ENCODE measurements at places on chromosomes 5 and 9. TPM values are rescaled to one million over a fixed set of nuclear protein-coding genes. Genes with fewer than 3 reads are reported as not detected.

- H3K4me1 ChIP-seq, result peaks cover 6% of the 10 kb centered on the region
- DNase-seq, result no peak
- H3K27ac ChIP-seq, result no peak overlapping the region
These were observed 51.5 kb downstream of the UBE2R2 start for GRCh38 chr9:33868440-33868973.

- H3K4me1 ChIP-seq, result peaks cover 60% of the 10 kb centered on the region
- H3K27me3 ChIP-seq, result no peaks in the 10 kb centered on the region
- H3K4me3 ChIP-seq, result peak overlapping the region; percentile 40
- no peak for DNase-seq
- peaks cover 71% of the 10 kb centered on the region for H3K36me3 ChIP-seq
- peak overlapping the region; percentile 6 for H3K27ac ChIP-seq
These were observed 9.8 kb downstream of the SUB1 start for GRCh38 chr5:32595118-32595517.

- peaks cover 10% of the 10 kb centered on the region for H3K4me1 ChIP-seq
- no peak overlapping the region for H3K4me3 ChIP-seq
These were observed 166.2 kb downstream of the HSD17B3 start for GRCh38 chr9:96135753-96136290.

DNA sequence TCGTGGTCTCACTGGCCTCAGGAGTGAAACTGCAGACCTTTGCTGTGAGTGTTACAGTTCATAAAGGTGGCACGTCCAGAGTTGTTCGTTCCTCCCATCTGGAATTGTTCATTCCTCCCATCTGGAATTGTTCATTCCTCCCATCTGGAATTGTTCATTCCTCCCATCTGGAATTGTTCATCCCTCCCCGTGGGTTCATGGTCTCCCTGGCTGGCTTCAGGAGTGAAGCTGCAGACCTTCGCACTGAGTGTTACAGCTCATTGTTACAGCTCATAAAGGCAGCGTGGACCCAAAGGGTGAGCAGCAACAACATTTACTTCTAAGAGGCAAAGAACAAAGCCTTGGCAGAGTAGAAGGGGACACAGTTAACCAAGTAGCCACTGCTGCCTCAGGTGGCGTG is 69.1 kb downstream of the GCNT1 start:
- no peaks in the 10 kb centered on the region for H3K27me3 ChIP-seq
- H3K27ac ChIP-seq, result no peak overlapping the region
- no peaks in the 10 kb centered on the region for H3K36me3 ChIP-seq

GRCh38 chr9:75918154-75918553 is 27.7 kb downstream of the PCSK5 start:
- H3K27me3 ChIP-seq, result no peaks in the 10 kb centered on the region
- no peaks in the 10 kb centered on the region for H3K36me3 ChIP-seq
- H3K4me1 ChIP-seq, result no peaks in the 10 kb centered on the region
- H3K4me3 ChIP-seq, result no peak overlapping the region
- H3K27ac ChIP-seq, result no peak overlapping the region
- DNase-seq, result no peak

DNA sequence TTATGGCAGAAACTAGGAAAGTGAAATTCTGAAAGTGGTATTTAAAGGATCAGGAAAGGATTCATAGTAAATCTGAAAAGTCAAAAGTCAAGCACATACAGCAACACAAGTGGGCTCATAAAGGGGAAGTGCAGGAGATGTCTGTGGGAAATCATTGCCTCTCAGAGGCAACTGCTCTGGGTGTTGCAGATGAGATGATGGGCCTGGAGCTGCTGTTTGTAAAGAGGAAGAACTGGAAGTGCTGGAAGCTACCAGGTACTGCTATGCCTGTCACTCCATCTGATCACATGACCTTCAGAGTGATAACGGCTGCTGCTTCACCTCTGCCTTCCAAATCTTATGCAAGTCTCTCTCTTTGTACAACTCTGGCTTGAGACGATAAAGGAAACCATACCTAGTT is 55.9 kb downstream of the ADRB2 start:
- H3K4me3 ChIP-seq, result no peak overlapping the region
- H3K4me1 ChIP-seq, result no peaks in the 10 kb centered on the region
- H3K27ac ChIP-seq, result no peak overlapping the region

DNA sequence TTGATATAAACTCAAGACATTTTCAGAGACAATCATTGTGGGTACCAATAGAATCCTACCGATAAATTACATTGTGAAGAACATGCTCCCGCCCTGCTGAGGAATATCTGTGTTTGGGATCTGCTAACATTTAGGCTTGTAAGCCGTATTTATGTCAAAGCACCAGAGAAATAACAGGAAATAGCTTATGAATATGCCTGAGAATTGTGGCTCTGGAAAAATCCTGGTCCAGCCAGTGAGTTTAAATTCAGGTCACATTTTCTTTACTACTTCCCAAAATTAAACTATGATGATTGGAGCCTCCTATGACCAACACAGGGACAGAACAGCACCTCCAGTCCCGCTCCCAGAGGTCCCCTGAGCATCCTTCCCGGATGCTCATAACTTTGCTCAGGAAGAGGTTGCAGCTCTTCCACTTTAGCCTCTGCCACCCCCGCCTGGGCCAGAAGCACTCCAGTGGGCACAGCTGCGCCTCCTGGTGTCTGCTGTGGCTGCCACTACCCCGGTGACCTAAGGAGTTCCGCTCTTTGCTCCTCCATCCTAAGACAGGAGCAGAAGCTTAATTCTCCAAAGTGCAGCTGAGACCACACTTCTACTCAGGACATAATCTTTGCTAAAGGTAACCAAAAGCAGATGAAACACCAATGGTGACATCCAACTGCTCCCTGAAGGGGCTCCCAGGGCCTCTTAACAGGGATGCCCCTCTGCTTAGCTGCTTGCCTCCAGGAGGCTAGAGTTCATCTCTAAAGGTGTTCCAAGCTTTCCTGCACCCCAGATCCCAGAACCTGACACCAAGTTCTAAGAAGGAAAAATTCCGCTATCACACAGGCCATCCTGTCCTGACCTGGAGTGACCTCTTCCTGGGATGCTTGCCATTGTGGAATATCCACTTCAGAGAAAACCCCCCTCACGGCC is 58.8 kb downstream of the SLC1A1 start:
- no peak overlapping the region for H3K4me3 ChIP-seq
- peaks cover 3% of the 10 kb centered on the region for H3K4me1 ChIP-seq
- H3K27me3 ChIP-seq, result peaks cover 3% of the 10 kb centered on the region
- no peak overlapping the region for H3K27ac ChIP-seq
- H3K36me3 ChIP-seq, result no peaks in the 10 kb centered on the region

- no peak overlapping the region for H3K4me3 ChIP-seq
- no peaks in the 10 kb centered on the region for H3K4me1 ChIP-seq
- no peak overlapping the region for H3K27ac ChIP-seq
These were observed 119.7 kb upstream of the PJA2 start for GRCh38 chr5:109529520-109529919.

- DNase-seq, result no peak
- H3K36me3 ChIP-seq, result peaks cover 2% of the 10 kb centered on the region
- no peak overlapping the region for H3K4me3 ChIP-seq
- H3K27me3 ChIP-seq, result peaks cover 30% of the 10 kb centered on the region
- peaks cover 2% of the 10 kb centered on the region for H3K4me1 ChIP-seq
- no peak overlapping the region for H3K27ac ChIP-seq
These were observed 5.8 kb upstream of the TERT start for GRCh38 chr5:1300581-1301083.

DNA sequence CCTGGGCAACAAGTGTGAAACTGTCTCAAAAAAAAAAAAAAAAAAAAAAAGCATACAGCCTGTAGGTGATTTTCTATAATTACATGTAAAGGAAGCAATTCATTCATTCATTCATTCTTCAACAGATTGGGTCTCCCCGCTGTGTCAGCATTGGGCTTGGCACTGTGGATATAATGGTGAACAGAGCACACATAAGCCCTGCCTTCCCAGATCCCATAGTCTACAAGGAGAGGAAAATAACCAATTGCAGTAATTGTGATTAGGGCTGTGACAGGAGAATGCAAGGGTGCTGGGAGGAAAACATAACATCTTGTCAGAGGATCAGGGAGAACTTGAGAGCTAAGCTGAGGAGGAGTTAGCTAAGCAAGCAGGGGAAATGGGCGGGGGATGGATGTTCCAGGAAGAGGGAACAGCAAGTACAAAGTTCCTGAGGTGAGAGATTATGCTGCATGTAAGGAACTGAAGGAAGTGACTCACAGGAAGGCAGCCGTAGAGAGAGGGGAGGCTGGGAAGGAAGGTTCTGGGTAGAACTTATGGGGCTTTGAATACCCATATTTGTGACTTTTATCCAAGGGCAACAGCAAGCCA is 24.0 kb upstream of the KLF9 start:
- H3K4me3 ChIP-seq, result peak overlapping the region; percentile 25
- H3K36me3 ChIP-seq, result no peaks in the 10 kb centered on the region
- peak overlapping the region; percentile 48 for H3K27ac ChIP-seq

GRCh38 chr5:10329820-10330481 is 22.2 kb upstream of the CMBL start:
- H3K27ac ChIP-seq, result no peak overlapping the region
- H3K4me3 ChIP-seq, result no peak overlapping the region
- no peak for DNase-seq
- H3K36me3 ChIP-seq, result no peaks in the 10 kb centered on the region

- peaks cover 16% of the 10 kb centered on the region for H3K4me1 ChIP-seq
- H3K27ac ChIP-seq, result peak overlapping the region; percentile 67
- H3K4me3 ChIP-seq, result no peak overlapping the region
These were observed 126.6 kb upstream of the DHFR start for GRCh38 chr5:80781356-80781755.

GRCh38 chr5:163459462-163459818 is 462 bp downstream of the NUDCD2 start:
- peaks cover 36% of the 10 kb centered on the region for H3K36me3 ChIP-seq
- H3K4me1 ChIP-seq, result peaks cover 46% of the 10 kb centered on the region
- no peak for DNase-seq
- peak overlapping the region; percentile 90 for H3K4me3 ChIP-seq
- peak overlapping the region; percentile 99 for H3K27ac ChIP-seq

The OBP2B gene
- not detected for total RNA-seq

The ERAP2 gene
- total RNA-seq, result 51.3 TPM

The HACD4 gene
- total RNA-seq, result 2.8 TPM

The SLU7 gene
- 38.4 TPM for total RNA-seq

The SEMA5A gene
- total RNA-seq, result not detected

The FAM151B gene
- total RNA-seq, result 0.23 TPM

The GRXCR2 gene
- total RNA-seq, result not detected

The SLC34A1 gene
- total RNA-seq, result not detected

The TLX3 gene
- not detected for total RNA-seq

The SPINK5 gene
- not detected for total RNA-seq

The DAB2 gene
- not detected for total RNA-seq

The GRM6 gene
- total RNA-seq, result not detected

The LRRTM2 gene
- total RNA-seq, result 0.07 TPM

The SAXO1 gene
- not detected for total RNA-seq

The ADAMTS6 gene
- 0.89 TPM for total RNA-seq

The CEP120 gene
- 31.6 TPM for total RNA-seq

The GAS1 gene
- 0.14 TPM for total RNA-seq

The CD72 gene
- 8.1 TPM for total RNA-seq

The C9 gene
- total RNA-seq, result not detected
